Right renal pelvis (tissue), 4 donors: ENCODE measurements at places on chromosomes 7 and 10. TPM values are rescaled to one million over a fixed set of nuclear protein-coding genes. Genes with fewer than 3 reads are reported as not detected.

The SEMA4G gene
- polyA plus RNA-seq, result 55.2 TPM

DNA sequence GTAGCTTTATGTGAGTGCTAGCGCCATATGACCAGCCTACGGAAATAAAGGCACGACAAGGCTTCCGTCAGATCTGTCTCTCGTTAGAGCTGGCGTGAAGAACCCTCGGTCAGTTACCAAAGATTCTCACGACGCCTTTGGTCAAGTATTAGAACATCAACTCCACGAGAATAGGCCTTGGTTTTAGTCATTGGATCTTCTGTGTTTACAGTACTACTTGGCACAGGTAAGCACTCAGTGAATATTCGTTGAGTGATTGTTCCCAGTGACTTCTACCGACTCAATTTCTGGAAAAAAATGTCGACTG is 316 bp downstream of the RBM48 start:
- DNase-seq, result no peak

DNA sequence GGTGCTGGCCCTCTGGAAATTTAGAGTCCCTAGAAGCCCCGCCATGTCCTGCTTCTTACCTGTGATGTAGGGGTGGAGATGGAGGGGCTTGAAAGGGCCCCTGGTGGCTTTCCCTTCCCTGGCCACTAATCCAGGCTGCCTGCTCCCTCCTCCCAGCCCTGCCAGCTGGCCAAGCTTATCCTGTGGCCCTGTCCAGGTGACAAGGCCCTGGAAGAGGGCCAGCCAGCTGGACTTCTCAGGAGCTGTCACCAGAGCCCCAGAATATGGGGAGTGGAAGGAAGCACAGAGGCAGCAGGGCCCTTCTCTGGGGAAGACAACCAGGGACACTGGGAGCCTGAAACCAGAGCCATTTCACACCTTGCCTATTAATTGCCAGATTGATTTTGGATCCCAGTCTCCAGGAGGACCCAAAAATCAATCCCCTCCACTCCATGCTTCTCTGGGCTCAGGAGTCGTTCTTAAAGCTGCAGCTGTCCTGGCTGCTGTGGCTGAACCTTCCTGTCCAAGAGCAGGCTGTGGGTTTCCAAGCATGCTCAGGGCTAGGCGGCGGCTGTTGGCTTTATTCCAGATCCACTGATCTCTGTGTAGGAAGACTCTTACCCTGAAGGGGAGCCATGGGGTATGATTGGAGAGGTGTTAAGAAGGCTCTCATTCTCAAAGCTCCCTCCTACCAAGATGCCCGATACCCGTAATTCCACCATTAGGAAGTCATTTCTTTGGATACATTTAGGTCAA is 52.6 kb upstream of the PCBD1 start:
- no peak for DNase-seq

DNA sequence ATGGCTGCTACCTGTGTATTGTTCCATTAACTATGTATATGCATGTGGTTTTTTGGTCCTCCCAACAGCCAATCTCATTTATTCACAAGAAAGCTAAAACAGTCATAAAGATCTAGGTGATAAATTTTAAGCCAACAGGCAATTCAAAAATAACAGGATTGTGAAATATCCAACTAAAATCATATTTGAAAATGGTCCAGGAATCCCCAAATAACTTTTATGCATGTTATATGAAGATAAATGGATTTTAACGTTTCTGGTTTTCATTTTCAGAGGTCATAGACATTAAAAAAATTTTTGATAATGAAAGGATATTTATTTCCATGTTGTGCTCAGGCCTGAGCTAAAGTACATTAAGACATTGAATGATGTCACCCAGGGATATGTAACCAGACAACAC is 96.8 kb upstream of the JAZF1 start:
- no peak for DNase-seq

- DNase-seq, result no peak
Observed at GRCh38 chr7:155594163-155594732, 47.9 kb upstream of the CNPY1 start.

DNA sequence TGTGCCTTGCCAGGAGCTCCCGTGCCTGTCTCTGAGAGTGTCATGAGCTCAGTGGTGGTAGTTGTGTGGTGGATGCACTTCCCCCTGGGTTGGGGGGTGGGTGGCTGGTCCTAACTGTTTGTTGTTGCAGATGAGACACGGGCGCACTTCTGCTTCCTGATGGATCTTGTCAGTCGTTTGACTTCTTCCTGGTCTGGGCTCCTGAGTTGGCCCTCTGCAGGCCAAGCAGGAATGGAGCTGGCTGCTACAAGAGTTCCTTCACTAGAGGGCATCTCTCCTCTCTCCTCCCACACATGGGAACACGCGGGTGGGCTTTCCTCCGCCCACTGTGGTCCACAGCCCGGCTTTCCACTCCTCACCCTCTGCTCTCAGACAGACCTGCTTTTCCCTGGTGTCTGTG is 82.0 kb downstream of the BMS1 start:
- DNase-seq, result no peak

The EVX1 gene
- not detected for polyA plus RNA-seq

- DNase-seq, result no peak
Observed at GRCh38 chr10:101292194-101293006, 61.6 kb upstream of the BTRC start.

The PPP1R9A gene
- 30.1 TPM for polyA plus RNA-seq

DNA sequence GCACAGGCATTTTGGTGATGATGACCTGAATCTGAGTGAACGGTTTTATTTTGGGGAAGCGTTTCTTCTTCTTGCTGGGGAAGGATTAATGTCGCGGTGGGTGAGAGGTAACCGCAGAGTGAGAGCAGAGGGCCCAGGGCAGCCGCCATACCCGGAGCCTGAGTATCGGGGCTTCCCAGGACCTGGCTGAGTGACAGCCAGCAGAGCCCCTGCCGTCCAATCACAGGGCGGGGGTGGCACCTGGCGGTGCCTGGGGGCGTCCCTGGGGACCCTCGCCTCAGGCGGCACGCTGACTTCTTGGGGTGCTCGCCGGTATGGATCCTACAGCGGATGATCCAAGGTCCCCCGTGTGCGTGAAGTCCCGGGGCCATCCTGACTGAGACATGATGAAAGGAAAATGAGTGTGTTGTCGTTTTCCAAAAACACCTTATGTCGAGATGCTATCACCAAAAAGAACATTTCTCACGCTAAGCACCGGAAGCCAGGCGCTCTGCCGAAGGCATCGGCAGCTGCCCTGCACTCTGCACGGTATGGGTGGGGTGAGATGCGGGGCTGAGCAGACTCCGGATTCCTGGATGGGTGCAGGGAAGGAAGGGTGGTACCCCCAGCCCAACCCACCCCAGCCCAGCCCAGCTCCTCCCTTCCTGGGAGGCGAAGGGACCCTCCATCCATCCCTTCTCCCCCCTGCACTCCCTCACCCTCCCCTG is 227.9 kb upstream of the SHH start:
- DNase-seq, result no peak

- DNase-seq, result no peak
Observed at GRCh38 chr10:784403-785088, 95.1 kb upstream of the DIP2C start.
